ENCODE measurements at places on chromosomes 13 and 19. TPM values are rescaled to one million over a fixed set of nuclear protein-coding genes. Genes with fewer than 3 reads are reported as not detected.

MAG gene
- total RNA-seq: not detected

ZNF677 gene
- 11.6 TPM for total RNA-seq

URAD gene
- total RNA-seq: not detected

MAP4K1 gene
- 4.5 TPM for total RNA-seq

ZNF418 gene
- total RNA-seq: 2.5 TPM

PCDH20 gene
- total RNA-seq: 0.65 TPM

BSPH1 gene
- not detected for total RNA-seq

STAP2 gene
- 2.0 TPM for total RNA-seq

RFXANK gene
- 44.7 TPM for total RNA-seq

MVB12A gene
- total RNA-seq: 45.6 TPM

SERP2 gene
- 5.7 TPM for total RNA-seq

FFAR1 gene
- not detected for total RNA-seq

INSR gene
- total RNA-seq: 114 TPM

FCER2 gene
- total RNA-seq: 0.68 TPM

LAIR2 gene
- not detected for total RNA-seq

ZNF625 gene
- total RNA-seq: 4.4 TPM

ZNF382 gene
- total RNA-seq: 5.8 TPM

METTL21C gene
- total RNA-seq: not detected

PPM1N gene
- 1.3 TPM for total RNA-seq

CCDC122 gene
- total RNA-seq: 0.19 TPM

ZSCAN4 gene
- total RNA-seq: not detected

GPC6 gene
- 27.4 TPM for total RNA-seq

SELENOV gene
- total RNA-seq: not detected

ZNF560 gene
- total RNA-seq: not detected

ZNF160 gene
- total RNA-seq: 62.1 TPM

ACER1 gene
- total RNA-seq: not detected

MEIS3 gene
- 10.5 TPM for total RNA-seq

SLAIN1 gene
- 4.2 TPM for total RNA-seq

ZNF253 gene
- total RNA-seq: 9.1 TPM

CABP5 gene
- not detected for total RNA-seq

TINCR gene
- total RNA-seq: 0.51 TPM

ZSWIM9 gene
- 8.1 TPM for total RNA-seq

DCLK1 gene
- total RNA-seq: 78.9 TPM

WBP4 gene
- total RNA-seq: 19.4 TPM

ZNF432 gene
- 11.1 TPM for total RNA-seq

LILRA1 gene
- total RNA-seq: 1.1 TPM

CYP2A6 gene
- 1.3 TPM for total RNA-seq

ZC3H13 gene
- total RNA-seq: 30.6 TPM

PLA2G4C gene
- total RNA-seq: 3.5 TPM

ZNF460 gene
- total RNA-seq: 49.1 TPM

SIGLEC8 gene
- total RNA-seq: 0.94 TPM

CLIP3 gene
- total RNA-seq: 11.9 TPM

Measured in subcutaneous adipose tissue (tissue), 4 donors.